ENCODE measurements at places on chromosomes 16 and 17. TPM values are rescaled to one million over a fixed set of nuclear protein-coding genes. Genes with fewer than 3 reads are reported as not detected.
A peak's percentile ranks its signal among the peaks of the same experiment; 100 is the strongest.

The NPW gene
- total RNA-seq, result not detected

The MYBBP1A gene
- total RNA-seq, result 64.7 TPM

- DNase-seq, result no peak
Measured at GRCh38 chr16:83935858-83936255, 17.2 kb upstream of the OSGIN1 start.

GRCh38 chr17:68461122-68461539 is 3.8 kb upstream of the WIPI1 start:
- no peak for DNase-seq

- DNase-seq, result no peak
Measured at GRCh38 chr17:81510785-81511553, 1.6 kb downstream of the ACTG1 start.

DNA sequence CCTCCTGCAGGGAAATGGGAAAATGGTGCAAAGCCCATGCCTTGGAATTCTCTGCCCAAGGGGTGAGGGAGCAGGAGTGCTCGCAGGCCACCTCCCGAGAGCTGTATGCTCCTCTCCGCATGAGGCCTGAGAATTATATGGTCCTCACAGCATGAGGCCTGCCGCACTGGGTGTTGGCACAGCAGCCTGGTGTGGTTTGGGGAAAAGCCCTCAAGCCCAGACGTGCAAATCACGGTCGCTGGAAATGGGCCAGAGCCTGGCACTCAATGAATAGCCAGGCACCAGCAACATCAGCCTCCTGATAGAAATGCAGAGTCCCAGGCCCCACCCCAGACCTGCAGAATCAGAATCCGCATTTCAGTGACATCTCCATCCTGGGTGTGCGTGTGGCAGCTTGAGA is 156.4 kb upstream of the FOXF1 start:
- DNase-seq, result no peak

GRCh38 chr16:84308120-84308519 is 13.4 kb downstream of the WFDC1 start:
- peak; percentile 31 for DNase-seq

The FBXW10 gene
- total RNA-seq, result 0.07 TPM

DNA sequence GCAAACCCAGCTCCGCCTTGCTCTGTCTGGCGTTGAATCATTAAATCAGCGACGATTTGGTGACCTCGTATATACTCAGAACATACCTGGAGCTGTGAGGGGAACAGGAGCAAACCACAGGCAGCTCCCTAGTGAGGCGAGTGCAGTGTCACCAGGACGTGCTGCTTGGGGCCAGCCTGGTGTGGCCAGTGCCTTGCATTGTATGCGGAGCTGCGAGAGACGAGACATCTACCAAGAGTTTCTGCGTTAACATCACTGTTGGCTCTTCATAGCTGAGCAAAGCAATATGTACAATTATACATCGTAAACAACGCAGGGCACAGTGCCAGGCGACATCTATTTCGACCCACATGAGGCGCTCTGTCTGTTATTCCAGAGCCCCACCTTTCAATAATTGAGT is 27.9 kb downstream of the MINK1 start:
- DNase-seq, result no peak

- DNase-seq, result no peak
Measured at GRCh38 chr16:78811247-78811646, 711.8 kb downstream of the WWOX start.

The WFIKKN1 gene
- total RNA-seq, result not detected

DNA sequence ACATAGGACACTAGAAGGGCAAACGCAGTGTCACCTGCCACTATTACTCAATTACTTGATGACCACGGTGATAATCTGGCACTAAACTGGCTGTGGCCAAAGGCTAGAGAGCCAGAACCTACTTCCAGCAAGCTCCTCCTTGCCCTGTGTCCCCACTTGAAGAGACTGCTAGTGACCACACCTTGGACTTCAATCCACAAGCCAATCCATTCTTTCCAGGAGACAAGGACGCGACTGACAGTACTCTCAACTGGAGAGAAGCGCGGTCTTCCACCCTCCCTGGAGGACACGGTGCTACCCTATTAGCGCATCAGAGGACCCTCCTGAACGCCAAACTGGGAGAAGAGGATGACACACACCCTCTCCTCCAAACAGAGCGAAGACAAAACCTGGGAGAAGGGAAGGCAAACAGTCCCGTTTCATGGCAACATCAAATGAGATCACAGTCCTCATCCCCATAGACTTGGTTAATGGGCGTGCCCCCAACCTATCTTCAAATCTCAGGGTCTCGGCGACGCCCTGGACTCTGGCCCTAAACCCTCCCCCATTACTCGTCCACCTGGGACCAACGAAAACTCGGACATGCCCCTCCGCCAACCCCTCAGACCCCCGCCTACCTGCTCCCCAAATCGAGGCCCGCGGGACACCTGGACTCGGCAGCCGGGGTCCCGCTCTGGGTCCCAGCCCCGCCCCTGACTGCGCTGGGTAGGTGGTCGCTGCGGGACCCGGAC is 508 bp downstream of the FLCN start:
- peak; percentile 32 for DNase-seq

The MT1A gene
- not detected for total RNA-seq

DNA sequence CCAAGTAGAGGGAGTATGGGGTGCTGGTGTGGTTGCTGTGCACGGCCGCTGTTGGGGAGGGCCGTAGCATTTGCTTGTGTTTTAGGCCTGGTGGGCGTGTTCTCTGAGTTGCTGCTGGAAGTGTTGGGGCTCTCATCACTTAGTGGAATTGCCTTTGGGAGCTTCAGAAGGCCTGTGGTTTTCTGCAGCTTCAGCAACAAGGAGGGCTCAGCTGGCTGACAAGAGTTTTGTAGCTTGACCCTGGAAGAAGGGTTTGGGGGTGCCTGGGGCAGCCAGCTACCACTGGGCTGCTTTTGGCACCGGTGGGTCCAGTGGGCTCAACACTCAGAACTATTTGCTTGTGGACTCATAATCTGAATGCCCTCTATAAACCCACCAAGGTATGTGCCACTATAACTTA is 30.9 kb downstream of the HAPSTR1 start:
- no peak for DNase-seq

DNA sequence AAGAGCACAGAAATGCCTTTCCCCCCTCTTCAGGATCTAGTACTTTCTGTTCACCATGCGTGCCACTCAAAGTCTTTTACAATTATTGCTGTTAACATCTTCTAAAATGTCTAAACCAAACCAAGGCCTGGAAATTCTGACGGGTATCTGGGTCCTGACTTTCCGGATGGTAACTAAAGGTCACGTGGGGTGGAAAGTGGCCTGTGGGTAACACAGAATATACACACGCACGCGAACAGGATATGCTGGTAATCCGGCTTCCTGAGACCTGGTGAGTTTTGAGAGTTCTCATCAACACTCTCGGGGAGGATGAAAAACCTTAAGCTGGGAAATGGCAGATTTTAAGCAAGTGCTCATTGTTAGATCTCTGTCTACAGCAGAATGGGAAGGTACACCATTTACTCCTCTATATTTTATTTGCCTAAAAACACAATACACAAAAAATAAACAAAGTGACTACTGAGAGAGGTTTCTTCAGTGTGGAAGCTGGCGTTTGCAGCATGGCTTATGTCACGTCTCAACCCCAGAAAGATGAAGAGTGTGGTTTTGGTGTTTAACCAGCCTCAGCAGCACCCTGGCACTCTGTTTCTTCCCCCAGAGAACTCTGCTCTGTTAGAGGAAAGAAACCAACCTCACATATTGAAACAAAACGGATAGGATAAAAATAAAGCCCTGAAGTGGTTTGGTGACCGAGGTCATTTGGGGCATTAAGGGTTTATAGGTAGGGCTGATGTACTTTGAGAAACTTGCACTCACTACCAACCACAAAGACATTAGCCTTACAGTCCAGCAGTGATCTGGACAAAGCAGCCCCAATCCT is 37.3 kb downstream of the SMG6 start:
- no peak for DNase-seq

DNA sequence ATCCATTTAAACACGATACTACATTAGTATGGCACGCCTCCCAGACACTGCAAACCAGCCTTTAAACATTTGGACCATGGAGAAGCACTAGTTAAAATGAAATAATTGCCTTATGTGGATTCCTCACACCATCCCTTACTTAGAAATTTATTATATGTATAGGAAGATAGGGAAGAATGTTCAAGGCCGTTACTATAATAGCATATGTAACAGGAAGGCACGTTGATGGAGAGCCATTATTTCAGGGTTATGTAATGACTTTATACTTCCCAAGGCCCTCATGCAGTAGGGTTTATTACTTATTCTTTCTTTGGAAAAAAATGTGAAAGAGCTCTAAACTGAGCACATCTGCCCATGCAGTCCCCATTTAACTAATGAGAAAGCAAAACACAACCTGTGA is 96.6 kb upstream of the CACNG5 start:
- DNase-seq, result no peak

The OTOA gene
- total RNA-seq, result 0.28 TPM

DNA sequence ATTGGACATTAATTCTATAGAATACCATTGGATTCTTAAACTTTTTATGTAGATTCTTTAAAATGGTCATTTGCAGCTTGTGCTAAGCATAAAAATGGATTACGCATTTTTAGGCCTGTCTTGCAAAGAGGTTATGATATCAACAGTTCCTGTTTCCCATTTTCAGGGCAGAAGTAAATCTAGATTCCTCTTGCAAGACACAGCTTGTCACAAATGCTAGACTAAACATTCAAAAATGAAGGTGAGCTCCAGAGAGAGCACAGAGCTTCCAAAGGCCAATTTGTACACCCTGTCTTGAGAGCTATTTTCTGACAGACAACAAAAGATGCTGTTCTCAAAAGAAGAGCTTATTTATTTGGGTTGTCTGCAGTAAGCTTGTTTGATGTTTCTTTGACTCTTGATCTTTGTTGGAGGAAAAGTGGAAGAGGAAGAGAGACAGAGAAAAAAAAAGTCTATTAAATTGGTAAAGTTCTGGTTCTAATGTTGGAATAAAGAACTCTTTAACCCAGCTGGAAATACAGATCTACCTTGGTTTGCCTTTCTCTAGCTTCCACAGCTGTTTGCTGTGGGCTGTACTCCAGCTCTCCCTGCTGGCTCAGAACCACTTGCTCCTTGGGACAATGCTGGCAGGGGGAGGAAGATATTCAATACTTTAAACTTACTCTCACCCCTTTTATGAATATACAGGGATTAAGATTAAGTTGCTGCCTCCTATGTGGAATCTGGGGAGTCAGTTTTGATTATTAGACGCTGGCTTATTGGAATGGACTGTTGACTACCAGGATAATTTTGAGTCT is 651.8 kb downstream of the CDH11 start:
- no peak for DNase-seq

GRCh38 chr16:87374313-87374712 is 9.3 kb downstream of the FBXO31 start:
- no peak for DNase-seq

The TAOK1 gene
- 91.9 TPM for total RNA-seq

DNA sequence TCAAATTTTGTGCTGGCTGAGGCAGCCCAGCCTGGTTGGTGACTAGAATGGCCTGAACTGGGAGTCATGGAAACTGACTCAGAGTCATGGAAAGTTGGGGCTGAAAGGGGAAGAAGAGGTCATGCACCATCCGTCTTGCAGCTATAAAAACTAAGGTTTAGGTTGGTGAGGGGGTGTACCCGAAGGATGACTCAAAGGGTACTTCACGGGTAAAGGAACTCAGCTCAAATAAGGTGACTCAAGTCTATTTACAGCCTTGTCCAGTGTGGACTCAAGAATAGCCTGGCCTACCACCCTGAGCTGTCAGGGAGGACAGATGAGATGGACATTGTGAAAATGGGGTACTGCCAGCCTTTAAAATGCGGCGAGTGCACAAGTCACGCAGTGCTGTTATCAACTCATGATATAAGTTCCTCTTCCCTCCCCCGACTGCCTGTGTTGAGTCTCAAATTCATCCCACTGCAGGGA is 18.6 kb downstream of the CD300LB start:
- DNase-seq, result no peak

DNA sequence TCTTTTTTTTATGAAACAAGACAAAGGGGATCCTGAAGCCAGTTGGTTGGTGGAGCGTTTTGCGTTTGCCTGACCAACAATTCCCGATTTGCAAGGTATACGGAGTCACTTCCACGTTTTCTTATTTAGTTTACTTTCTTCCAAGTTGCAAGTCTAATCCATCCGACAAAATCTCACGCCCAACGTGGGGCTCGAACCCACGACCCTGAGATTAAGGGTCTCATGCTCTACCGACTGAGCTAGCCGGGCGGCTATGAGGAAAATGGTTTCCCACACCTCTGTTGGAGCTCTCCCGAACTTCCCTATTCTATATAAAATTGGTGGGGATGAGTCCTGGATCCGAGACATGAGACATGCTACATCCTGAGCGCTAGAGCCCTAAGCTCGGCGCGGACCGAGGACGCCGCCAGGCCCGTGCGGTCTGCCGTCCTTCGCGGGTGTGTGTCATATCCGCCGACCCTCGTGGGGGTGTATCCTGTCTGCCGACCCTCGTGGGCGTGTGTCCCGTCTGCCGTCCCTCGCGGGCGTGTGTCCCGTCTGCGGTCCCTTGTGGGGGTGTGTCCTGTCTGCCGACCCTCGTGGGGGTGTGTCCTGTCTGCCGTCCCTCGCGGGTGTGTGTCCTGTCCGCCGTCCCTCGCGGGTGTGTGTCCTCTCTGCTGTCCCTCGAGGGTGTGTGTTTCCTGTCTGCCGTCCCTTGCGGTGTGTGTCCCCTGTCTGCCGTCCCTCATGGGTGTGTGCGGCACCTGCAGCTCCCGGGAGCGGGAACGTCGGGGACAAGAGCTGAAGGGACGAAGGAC is 22.6 kb downstream of the ZNF213 start:
- peak; percentile 84 for DNase-seq

DNA sequence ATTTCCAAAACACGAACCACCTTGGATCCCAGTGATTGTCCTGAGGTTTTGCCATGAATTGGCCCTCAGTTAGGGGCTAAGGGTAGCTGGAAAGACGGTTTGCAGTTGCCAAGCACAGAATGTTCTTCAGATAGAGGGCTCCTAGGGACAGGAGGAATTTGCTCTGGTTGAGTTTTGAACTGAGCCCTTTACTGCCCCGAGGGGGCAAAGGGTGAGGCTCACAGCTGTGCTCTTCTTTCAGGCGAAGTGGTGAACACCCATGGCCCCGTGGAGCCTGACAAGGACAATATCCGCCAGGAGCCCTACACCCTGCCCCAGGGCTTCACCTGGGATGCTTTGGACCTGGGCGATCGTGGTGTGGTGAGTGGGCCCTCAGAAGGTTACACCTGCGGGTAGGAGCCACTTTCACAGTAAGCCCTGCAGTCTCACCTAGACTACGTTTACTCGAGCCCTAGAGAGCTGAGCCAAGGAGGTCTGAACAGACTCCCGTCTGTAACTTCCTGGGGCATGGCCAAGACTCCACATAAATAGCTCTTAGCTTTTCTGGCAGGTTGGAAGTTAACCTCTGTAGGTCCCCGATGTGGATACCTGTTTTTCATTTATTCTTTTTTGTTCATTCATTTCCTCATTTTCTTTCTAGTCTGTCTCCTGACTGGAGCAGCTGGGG is 32.5 kb downstream of the NMT1 start:
- DNase-seq, result no peak

DNA sequence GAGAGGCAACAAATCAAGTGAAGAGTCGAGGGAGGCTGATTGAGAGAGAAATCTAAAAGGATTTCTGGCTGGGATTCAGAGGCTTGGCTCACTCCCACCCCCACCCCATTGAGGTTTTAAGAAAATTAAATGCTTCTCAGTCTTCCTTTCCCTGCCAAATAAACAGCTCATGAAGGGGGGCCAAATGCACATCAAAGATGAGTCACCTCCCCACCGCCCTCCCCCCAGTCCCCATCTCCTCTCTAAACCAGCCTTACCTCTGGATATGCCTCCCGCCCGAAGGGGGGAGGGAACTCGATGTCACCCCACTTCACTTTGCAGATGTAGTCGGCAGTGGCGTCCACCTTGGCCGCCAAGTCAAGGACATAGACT is 11.6 kb downstream of the ACLY start:
- DNase-seq, result peak; percentile 75

- DNase-seq, result no peak
Measured at GRCh38 chr16:56525236-56525635, 5.4 kb upstream of the BBS2 start.

Data from uterus (tissue), 4 donors.